ENCODE measurements at places on chromosomes 3 and 15.

DNA sequence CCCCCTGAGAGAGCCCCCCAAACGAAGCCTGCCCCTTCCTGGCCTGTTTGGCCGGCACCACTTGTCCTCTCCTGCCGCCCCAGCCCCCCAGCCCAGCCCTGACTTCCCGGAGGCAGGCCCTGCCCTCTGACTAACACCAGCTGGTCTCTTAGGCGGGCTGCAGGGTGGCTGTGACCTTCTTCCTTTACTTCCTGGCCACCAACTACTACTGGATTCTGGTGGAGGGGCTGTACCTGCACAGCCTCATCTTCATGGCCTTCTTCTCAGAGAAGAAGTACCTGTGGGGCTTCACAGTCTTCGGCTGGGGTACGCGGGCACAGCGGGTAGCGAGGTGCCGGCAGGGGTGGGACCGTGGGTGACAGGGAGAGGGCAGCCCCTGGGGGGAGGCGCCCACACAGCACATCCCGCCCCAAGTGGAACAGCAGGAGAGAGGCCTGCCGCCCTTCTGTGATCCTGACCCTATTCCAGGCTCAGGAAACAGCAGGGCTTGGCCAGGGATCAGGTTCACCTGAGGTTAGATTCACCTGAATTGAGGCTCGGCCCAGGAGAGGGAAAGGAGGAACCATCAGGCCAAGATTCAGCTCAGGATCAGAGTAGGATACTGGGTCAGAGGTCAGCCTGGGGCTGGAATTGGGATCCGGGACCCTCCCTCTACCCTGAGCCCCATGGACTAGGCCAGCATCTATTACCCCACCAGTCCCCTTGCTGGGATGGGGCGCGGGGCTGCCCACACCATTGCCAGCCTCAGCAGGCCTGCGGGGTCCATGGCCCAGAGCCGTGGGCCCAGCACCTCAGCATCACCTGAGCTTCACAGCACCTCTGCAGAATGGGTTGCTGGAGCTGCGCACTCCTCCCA is 21.9 kb downstream of the PTH1R start:
- DNase-seq, result no peak

GRCh38 chr15:57444877-57445513 is 68.7 kb downstream of the CGNL1 start:
- DNase-seq, result no peak

- peak; percentile 52 for DNase-seq
Observed at GRCh38 chr15:41904541-41905005, 10.7 kb upstream of the SPTBN5 start.

- DNase-seq, result no peak
Observed at GRCh38 chr15:72968531-72968922, 83.7 kb upstream of the NEO1 start.

GRCh38 chr3:55636300-55637195 is 149.4 kb upstream of the WNT5A start:
- DNase-seq, result no peak

GRCh38 chr3:154716170-154716569 is 286.2 kb upstream of the GPR149 start:
- DNase-seq, result no peak

DNA sequence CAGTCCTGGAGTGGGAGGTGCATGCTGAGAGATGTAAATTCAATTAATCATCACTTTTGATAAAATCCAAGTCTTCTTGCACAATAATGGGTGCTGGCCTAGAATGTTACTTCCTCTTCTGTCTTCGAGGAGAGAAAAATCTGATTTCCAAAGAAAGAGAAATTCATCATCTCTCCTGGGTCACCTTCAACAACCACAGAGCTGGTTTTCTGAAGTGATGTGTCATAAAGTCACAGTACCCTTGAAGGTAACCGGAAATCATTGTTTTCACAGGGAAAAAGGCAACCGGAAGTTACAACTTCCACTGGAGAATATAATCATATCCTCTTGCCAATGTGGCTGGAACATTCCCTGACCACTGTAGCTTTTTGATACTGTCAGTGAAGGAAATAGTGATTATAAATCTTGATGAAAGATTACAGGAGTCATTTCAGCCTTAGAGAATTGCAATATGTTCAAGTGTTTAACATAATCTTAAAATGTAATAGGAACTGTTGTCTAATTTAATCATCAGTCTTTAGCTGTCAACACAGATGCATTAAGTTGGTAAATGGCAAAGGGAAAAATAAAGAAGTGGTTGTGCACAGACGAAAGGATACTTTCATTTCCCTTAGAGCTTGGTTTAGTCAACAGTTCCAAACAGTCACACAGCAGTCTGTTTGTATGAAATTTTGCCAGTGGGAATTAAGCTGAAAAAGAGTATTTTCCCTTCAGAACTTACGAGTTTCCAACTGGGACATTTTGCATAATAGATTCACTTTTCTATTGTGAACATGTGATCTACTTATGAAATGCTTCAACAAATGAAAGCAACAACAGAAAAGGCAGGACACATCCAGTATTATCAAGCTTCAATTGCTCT is 106.5 kb upstream of the SLC4A7 start:
- no peak for DNase-seq

DNA sequence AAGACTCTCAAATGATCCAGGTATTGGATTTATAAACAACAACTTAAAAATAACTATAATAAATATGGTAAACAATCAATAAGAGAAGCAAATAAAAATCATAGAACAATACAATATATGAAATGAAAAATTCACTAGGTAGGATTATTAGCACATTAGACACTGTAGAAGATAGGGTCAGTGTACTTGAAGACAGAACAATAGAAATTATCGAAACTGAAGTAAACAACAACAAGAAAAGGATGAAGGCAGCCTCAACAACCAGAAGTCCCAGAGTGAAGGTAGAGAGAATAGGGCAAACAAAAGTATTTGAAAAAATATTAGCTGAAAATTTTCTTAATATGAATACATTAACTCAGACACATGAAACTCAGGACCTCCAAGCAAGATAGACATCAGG is 11.9 kb downstream of the IQCB1 start:
- no peak for DNase-seq

- peak; percentile 56 for DNase-seq
Observed at GRCh38 chr3:98521897-98522543, 682 bp downstream of the CLDND1 start.

DNA sequence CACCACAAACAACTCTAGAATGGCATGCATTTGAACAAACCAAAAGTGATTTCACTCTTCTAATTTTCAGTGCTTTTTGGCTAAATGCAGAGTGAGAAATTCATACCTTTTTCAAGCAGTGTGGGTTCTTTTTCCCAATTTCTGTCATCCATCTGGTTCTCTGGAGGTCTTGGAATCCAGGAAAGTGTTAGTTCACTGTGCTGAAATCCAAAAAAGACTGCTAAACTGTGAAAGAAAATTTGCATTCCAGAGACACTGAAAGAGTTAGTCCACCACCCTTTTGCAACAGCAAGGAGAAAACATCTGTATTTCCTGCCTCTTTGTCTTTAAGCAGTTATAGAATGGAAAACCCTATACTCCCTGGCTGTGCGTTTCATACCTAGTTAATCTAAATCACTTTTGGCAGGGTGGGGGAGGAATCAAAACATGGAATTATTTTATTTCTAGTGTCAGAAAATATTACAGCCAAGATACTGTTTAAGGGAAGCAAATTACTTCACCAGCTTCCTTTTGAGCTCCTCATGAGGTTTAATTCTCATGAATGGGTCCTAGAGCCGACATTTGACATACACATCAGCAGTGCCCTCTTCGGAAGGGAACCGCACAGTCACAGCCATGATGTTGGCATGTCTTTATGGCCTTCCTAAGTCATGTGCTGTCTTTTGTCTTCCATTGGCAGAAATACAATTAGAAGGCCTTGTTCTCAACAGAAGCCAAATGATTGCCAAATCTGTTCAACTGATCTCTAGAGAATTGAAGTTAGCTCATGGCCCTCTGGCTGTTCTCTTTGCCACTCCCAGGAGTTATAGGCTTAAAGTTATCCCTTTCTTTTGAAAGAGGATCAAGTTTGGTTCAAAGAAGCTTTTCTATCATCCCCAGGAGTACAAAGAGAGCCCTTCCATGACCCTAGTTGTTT is 317.7 kb upstream of the TPRG1 start:
- DNase-seq, result no peak

DNA sequence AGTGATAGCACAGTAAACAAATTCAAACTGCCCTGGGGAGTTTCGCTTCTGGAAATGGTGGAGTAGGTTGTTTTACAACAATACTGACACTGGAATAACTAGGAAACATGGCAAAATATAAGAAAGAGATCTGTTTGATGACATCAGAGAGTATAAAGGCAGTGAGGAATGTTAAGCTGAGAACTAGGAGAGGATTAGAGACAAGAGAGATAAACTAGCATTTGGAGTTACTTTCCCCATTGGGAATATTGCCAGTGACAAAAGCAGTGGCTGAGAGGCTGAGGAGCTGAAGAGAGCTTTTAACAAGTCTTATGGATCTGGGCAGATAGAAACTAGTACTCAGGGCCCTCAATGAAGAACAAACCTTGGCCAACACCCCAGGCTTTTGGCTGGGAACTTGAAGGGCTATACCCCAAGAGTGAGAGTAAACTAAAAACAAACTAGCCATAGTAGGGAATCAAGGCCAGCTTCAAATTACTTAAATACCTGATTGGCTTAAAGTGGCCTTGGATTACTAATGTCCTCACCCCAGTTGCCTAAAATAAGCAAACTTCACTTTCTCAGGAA is 280.4 kb downstream of the KLF13 start:
- no peak for DNase-seq

DNA sequence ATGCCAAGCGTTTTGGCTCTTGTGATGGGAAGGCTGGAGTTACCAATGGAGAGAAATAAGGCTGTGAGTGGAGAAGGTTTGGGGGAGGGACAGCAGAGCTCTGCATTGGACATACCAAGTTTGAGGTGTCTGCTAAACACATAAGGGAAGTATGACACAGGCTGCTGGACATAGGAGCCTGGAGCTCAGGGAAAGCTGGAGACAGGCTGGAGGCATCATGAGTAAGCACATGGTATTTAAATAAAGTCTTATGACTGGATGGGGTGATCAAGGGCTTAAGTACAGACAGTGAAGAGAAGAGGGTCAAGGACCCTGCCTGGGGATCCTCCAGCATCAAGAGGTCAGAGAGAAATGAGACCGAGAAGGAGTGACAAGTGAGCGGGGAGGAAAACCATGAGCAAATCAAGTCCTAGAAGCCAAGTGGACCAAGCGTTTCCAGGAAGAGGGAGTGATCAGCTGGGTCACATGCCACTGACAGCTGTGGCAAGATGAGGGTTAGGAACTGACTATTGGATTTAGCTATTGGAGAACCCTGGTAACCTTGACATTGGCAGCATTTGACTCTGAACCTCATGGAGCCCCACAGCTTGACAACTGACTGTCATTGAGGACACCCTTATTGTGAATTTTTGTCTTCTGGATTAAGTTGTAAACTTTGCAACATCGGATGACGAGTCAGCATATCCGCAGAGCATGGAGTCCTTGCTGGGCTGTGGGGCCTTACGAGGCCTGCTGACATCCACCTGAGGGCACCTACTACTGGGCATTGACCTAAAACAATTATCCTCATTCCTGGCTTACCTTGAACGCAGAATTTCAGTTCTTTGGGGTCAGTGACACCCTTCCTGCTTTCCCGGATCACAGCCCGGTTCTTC is 78.7 kb upstream of the ETV5 start:
- no peak for DNase-seq

- no peak for DNase-seq
Observed at GRCh38 chr3:173238091-173238490, 97.1 kb upstream of the SPATA16 start.

GRCh38 chr15:42034628-42035434 is 14.0 kb upstream of the PLA2G4E start:
- no peak for DNase-seq

DNA sequence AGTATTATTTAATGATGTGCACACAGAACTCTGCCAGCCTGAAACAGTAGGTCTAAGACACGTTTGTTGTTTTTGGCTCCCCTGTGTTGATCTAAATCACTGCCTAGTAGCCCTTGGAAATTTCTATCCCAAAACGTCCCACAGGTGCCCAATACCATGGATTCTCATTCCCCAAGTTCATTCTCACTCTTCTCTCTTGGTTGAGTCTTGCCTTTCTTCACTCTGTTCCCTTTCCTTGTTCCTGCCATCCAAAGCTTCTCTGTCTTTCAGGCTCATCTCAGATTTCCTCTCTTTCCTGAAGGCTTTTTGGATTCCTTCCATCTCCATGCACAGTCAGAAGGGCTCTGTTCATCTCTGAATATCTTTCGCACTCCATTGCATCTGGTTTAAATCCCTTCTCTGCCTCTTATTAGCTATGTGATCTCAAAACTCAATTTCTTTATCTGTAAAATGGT is 54.2 kb downstream of the PPARG start:
- DNase-seq, result no peak

DNA sequence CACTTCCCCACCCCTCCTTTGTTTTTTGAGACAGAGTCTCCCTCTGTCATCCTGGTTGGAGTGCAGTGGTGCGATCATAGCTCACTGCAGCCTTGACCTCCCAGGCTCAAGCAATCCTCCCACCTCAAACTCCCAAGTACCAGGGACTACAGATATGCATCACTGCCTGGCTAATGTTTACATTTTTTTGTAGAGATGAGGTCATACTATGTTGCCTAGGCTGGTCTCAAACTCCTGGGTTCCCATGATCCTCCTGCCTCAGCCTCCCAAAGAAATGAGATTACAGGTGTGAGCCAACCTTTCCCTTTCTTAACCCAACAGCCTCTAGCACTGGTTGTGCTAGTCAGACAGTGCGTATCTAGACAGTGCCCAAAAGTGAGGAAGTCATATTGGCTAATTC is 6.4 kb upstream of the GATM start:
- no peak for DNase-seq

- DNase-seq, result no peak
Observed at GRCh38 chr3:171883893-171884279, 40.7 kb downstream of the TMEM212 start.

GRCh38 chr3:38576131-38576525 is 73.4 kb downstream of the SCN5A start:
- no peak for DNase-seq

- no peak for DNase-seq
Observed at GRCh38 chr15:55250941-55251340, 38.7 kb downstream of the RAB27A start.

GRCh38 chr15:35921046-35921445 is 375.1 kb upstream of the DPH6 start:
- DNase-seq, result no peak

- DNase-seq, result no peak
Observed at GRCh38 chr15:43246261-43246774, 20.4 kb downstream of the TGM5 start.

GRCh38 chr15:72302955-72303354 is 17.0 kb downstream of the CELF6 start:
- no peak for DNase-seq

DNA sequence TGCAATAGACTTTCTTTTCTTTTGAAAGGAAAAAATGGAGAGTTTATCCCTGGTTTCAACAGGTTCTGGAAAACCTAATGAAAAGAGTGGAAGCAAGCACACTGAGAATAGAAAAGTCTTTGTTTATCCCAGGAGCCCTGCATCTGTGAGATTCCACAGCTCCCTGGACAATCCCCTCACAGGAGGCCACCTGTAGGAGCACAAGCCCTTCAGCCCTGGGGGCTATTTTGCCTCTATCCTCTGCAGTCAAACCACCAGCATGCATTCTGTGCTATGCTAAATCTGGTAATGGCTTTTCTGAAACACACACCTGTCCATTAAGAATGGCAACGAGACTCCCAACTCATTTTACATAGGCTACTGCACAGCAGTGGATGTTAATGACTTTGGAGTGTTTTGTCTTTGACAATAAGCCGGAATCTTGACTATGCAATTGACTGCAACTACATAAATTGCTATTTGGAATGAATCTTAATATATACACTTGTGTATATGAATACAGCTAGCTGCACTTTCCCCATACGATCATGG is 369.4 kb downstream of the NR2F2 start:
- no peak for DNase-seq

- DNase-seq, result no peak
Observed at GRCh38 chr3:122824465-122825381, 29.9 kb downstream of the SLC49A4 start.

Data from stimulated activated CD4-positive, alpha-beta T cell treated with anti-CD3 and anti-CD28 coated beads, Interleukin-15, amount 100 ng/mL, for 48 hours (primary cell).